ENCODE measurements at places on chromosomes 3 and 15.

GRCh38 chr3:142353571-142353970 is 94.3 kb downstream of the XRN1 start:
- no peak for DNase-seq

DNA sequence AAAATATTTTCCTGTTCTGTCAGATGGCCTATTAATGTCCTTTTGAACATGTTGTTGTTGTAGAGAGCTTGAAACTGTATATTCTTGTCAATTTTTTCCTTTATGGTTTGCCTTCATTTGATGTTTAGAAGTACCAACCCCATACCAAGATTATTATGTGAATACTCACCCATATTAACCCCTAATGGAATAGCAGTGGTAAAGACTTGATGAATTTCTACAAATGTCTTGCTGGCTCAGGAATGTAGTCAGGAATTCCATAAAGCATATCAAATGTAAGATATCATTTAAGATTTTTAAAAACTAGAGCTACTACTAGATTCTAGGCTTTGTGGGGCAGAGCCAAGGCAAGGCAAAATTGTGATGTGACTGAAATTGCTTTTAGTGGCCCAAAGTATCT is 30.0 kb downstream of the MYO5A start:
- DNase-seq: no peak

DNA sequence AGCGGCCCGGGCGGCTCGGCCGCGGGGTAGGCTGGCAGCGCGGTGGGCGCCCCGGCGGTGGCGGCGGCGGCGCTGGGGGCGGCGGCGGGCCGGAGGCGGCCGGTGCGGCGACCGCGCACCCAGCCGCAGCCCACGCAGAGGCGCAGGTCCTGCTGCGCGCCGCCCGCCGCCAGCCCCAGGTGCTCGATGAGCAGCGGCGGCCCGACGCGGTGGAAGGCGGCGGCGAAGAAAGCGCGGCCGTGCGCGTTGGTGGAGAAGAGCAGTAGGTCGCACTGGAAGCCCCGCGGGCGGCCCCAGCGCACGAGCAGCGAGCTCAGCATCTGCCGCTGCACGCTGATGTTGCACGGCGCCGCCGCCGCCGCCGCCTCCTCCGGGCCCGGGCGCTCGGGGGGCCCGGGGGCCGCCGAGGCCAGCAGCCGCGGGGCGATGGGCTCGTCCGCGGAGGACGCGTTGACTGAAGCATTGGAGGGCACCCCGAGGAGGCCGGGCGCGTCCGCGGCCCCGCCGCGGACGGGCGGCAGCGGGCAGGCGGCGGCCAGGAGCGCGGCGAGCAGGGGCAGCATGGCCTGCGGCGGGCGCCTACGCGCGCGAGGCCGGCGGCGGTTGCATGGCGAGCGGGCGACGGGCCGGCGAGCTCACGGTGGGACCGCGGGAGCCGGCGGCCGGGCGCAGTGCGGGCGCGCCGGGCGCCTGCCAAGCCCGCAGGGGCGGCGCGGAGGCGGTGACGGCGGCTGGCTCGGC is 452 bp downstream of the TMEM158 start:
- no peak for DNase-seq

- no peak for DNase-seq
Measured at GRCh38 chr3:159923336-159923735, 65.3 kb upstream of the IL12A start.

GRCh38 chr3:47151836-47152235 is 12.1 kb downstream of the SETD2 start:
- DNase-seq: no peak

DNA sequence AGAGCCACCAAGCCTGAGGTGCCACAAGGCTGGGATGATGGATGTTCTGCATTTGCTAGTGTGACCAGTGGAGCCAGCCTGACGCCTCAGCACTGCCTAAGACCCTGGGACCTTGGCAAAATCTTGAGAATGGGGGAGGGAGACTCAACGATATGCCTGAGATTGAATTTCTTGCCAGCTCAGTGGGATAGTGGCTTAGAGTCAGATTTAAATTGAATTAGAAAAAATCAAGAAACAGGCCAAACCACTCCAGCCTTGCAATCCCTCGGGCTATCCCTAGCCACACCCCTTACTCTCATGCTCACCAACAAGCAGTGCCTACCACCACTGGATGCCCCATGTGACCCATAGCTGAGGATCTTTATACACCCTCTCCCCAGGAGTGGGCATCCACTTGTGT is 18.7 kb upstream of the PDE8A start:
- DNase-seq: no peak

- no peak for DNase-seq
Measured at GRCh38 chr15:66563126-66563525, 2.7 kb downstream of the LCTL start.

DNA sequence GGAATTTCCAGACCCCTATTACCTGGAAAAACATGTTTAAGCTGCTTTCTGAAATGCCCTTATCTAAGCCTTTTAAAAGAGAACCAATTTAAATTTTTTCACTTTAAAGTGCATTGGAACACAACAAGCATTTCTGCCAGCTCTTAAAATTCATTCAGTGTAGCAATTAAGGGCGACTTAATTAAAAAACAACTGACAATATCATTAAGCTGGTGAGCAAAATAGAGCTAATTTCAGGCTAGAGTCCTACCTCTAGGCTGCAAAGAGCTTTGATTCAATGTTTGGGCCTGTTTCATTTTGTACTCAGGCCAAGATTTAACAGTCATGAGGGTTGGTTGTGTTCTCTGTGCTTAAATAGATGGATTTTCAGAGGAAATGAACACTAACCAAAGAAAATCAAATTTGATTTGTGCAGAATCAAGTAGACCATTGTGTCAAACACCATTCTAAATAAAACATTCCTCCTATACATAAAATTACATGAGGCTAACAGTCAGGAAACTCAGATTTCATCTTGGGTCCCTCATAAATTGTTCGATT is 114.6 kb downstream of the TMEM108 start:
- no peak for DNase-seq

All from AG04450 (cell line).